ENCODE measurements at places on chromosomes 5 and 9.

- DNase-seq: no peak
These were observed 1.2 kb upstream of the SQSTM1 start for GRCh38 chr5:179819296-179820126.

DNA sequence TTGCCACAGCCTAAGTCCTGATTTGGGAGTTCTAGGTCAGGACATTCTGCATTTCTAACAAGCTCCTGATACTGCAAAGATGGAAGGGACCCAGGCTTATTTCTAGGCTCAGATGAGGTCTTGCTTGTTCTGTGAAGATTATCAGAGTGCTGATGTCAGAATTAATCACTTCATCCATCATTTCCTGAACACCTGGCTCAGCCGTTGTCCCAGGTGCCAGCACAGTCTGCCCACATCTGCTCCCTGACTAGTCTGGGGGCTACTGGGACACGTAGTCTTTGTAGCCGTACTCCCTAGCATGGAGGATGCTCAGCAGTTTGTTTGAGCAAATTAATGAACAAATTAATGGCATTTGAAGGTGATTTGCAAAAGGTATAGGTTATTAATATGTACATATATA, 17.9 kb upstream of the SPINK4 start:
- DNase-seq: no peak

- DNase-seq: no peak
These were observed 505.4 kb upstream of the CLINT1 start for GRCh38 chr5:158364367-158364766.

DNA sequence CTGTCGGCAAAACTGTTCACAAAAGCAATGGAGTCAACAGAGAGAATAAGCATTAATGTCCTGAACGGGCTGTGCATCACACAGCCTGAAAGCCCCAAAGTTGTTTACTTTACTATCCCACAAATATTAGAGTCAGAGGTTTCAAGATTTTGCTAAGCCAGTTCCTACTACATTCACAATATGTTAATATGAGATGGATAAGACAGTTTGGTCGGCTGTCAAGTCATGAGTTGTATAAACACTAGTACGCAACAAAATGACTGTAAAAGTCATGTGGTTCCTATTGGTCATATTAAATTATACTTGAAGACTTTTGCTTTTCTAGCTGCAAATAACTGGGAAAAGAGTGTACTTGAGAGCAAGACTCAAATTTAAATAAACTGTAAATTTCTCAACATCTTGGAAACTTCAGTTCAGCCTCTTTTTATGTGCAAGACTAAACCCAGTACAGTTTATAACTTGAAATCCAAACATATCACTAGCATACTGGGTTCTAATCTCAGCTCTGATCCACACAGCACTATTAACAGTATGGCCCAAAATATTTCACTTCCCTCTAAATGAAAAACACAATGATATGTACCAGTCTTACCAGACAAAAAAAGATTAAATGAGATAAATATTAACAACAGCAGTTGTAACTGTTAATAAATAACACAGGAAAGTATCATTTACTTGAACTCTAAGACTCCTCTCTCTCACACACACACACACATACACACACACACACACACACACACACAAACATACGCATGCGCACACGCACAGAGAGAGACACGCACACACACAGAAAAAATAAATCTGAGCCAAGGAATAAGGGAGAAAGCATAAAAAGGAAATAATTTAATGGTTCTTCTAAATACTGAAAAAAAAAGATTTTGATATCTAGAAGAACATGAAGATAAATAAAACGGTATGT, 33.1 kb downstream of the FANCC start:
- DNase-seq: no peak

DNA sequence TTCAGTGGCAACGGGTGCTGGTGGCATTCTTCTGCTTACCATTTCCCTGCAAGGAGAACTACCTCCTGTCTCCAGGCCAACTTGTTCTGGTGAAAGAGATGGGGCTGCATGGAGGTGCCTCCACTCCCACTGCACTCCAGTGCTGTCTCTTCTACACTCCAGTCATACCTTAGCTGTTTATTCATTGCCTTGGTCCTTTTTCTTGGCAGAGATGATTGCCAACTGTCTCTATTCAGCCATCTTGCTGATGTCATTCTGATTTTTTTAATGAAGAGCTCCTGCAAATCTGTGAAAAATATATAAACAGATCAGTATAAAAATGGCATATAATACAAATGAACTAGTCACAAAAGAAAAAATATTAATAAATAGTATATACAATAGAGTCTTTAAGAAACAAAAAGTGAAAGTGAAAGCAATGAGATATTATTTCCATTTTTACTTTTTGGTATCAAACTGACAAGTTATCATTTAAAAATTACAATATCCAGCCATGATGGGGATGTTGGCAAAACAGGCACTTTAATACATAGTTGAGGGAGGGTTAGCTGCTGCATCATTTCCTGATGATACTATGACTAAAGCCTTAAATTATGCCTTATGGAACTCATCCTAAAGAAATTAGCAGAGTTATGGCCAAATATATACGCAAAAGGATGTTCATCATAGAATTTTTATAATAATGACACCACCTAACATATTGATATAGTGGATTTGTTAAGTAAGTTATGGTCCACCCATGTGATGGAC, 109.4 kb downstream of the CARTPT start:
- DNase-seq: no peak

- DNase-seq: no peak
These were observed 85.9 kb downstream of the NTRK2 start for GRCh38 chr9:84755380-84755779.

GRCh38 chr5:176770431-176770830, 39.9 kb upstream of the UNC5A start:
- DNase-seq: no peak

- DNase-seq: no peak
These were observed 177.9 kb upstream of the KLF4 start for GRCh38 chr9:107667231-107668070.

GRCh38 chr5:123460296-123460729, 37.1 kb upstream of the CEP120 start:
- DNase-seq: no peak

GRCh38 chr9:83146325-83146724, 83.4 kb upstream of the RASEF start:
- DNase-seq: no peak

DNA sequence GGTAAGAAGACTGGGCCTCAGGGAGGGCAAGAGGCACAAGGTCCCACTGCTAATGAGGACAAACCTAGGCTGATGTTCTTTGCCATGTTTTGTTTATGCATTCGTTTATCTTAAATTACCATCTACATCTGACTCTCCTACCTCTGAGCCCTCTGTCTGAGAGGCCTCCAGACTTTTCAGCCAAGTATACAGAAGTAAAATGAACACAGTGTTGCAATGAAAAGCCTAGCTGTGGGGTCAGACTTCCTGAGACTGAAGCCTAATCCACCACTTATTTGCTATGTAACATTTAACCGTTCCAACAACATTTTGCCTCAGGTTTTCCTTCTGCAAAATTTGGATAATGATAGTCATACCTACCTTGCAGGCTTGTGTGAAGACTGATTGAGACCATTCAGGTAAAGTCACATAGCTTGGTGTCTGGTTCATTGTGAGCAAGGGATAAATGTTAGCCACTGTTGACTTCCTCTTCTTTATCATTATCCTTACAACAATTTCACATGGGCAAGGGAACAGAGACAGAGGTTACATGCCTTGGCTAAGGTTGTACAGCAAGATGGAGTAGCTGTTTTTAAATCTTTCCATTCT, 374.9 kb upstream of the CLINT1 start:
- no peak for DNase-seq

DNA sequence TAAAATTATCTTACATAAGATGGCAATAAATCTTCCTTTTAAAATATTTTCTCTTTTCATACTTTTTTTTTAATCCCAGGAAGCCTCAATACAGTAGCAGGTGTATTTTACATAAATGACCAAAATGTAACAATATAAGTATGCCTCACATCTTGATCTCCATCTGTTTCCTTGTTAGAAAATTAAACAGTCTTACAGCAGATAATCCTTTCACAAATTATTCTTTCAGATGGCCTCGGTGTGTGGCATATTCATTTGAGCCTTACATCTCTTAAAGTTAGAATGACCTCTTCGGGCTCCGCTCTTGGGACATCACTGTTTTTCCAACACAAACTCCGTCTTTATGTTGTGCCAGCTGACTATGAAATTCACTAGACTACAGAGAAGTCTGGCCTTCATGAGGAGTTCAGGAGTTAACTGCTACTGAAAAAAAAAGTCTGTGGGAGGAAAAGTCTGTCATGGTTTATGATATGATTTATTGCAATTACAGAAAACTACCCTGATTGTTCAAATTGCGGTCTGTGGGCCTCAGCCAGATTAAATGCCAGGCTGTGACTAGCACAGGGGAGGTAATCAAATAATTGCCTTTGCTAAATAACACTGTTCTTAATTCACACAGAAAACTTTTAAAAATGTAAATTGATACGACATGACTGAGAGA, 292.9 kb upstream of the PUM3 start:
- no peak for DNase-seq

DNA sequence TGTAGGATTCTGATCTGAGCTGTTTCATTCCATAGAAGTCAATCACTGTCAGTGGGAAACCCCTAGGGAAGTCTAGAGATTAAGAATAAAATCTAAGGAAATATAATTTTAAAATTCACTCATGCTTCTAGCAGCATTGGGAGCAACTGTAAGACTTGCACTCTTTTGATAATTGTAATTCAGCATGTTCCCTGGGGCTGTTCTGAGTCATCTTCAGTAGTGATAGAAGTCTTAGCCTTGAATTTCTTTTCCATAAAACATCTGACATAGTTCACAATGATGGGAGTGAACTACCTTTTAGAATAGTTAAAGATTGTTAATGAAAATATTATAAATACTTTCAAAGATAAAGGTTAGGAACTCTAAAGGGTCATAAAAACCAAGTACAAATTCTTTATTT, 935.8 kb downstream of the DTWD2 start:
- no peak for DNase-seq

DNA sequence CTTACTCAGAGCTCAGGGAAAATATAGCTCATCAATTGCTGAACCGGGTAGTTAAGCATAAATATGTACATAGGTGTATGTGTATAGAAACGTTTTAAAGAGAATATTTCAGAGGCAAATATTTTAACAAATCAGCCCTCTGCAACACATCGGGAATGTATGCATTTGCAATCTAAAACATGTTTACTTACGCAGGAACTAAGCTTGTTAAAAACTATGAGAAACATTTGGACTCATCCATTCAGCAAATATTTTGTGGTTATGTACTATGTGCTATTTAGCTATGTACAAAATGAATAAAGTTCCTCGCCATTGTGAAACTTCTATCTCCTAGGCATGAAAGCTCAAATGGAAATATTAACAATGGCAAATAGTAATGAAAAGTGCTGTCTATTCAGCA, 469.9 kb downstream of the ARHGEF28 start:
- DNase-seq: no peak

- no peak for DNase-seq
These were observed 155.8 kb downstream of the DAB2IP start for GRCh38 chr9:121807069-121807822.

GRCh38 chr5:39494534-39494933, 69.8 kb upstream of the DAB2 start:
- DNase-seq: no peak

DNA sequence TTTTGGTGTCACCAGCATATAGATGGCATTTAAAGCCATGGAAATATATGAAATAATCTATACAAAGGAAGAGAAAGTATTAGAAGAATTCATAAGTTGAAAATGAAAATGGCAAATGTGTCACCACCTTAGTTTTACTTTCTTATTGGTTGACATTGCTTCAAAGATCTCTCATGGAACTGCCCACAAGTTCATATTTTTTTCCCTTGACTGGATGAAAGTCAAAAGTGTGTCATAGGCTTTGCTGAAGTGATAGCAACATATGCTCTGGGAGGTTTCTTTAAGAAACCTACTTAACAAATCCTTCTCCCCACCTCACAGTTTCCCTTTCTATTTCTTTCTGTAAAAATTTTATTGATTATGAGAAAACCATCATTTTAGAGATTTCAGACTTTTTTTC, 127.2 kb downstream of the VPS13A start:
- no peak for DNase-seq

DNA sequence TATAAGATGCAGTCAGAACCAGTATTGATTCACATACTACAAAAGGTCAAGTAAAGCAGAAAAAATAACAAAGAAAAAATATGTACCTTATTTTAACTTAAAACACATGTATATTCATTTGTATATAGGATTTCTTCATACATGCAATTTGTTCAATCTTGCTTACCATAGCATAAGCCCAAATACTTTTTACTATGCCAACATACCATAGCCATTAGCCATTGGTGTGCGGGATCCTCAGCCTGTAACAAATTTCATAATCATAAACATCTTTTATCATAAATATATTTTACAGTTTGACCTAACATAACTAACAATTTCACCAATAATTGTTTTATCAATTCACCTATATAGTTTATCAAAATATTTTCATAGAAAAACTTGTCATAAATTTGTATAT, 51.1 kb downstream of the MPDZ start:
- DNase-seq: no peak

- DNase-seq: no peak
These were observed 21.3 kb upstream of the PTPN3 start for GRCh38 chr9:109519366-109519765.

- no peak for DNase-seq
These were observed 75.2 kb upstream of the SSBP2 start for GRCh38 chr5:81826128-81826527.

GRCh38 chr5:67287510-67288268, 91.1 kb upstream of the CD180 start:
- no peak for DNase-seq

DNA sequence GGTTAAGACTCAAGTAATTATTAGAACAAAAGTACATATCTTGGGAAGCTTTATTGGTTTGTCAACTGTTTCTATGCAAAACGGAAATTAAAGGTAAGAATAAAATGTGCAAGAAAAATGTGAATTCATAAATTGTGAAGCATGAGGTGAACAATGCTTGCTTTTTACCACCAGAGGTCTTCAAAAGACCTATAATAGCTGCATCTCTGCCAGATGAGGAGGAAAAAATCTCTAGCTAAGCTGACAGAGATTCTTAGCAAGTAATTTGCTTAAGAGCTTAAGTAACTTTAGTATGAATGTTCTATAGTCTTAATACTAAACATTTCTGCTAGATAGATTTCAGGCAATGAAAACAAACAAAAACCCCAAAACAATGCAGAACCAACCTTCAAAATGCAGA, 54.1 kb downstream of the MRPS30 start:
- DNase-seq: no peak

- no peak for DNase-seq
These were observed 8.0 kb downstream of the TGFBR1 start for GRCh38 chr9:99112750-99113413.

GRCh38 chr9:131012396-131012917, 3.5 kb downstream of the LAMC3 start:
- no peak for DNase-seq

DNA sequence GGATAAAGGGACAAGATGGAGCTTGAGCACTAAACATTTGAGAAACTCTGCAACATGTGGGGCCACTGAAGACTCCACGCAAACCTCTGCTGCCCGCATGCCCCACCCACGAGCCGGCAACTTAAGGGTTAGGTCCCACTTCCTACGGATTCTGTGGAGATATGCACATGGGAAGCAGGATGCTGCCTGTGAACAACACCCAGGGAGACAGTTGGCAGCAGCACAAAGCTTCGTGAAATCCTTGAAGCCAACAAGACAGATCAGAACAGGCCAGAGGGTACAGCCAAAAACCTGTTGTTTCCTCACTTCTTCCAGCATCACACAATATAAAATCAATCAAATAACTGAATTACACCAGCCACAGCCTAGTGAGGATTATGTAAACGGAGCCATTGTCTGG, 270.4 kb downstream of the ENC1 start:
- DNase-seq: no peak

Measured in Panc1 (cell line).